ENCODE measurements at places on chromosomes 7 and 10.

GRCh38 chr7:156578978-156579430 lies 61.6 kb upstream of the RNF32 start:
- DNase-seq = no peak

DNA sequence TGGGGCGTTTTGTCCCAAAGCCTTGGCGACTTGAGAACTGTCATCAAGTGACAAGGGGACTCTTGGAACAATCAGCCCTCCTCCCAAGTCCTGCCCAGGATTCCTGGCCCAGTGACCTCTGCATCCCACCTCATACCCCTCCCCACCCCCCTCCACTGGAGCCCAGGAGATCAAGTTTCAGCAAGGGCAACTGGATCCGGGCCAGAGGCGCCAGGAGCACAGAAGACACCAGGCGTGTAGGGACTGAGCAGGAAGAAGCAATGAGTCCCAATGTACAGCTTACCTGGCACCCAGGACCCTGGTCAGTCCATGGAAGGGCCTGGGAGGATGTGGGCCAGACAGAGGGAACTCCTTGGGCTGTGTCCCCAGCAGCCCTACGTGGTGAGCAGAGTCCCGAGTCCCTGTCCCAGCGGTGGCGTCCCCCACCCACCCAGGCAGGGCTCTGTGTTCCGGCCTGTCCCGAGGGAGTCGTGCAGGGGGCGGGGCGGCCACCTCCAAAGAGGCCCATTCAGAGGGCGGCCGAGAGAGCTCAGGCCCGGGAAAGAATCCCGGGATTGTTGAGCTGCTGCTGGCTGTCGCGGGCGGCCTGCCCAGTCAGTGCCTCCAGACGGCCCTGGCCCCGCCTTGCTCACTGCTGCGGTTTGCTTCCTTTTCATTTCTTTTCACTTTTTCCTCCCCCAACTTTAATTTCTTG lies 254.1 kb downstream of the TNS3 start:
- no peak for DNase-seq

DNA sequence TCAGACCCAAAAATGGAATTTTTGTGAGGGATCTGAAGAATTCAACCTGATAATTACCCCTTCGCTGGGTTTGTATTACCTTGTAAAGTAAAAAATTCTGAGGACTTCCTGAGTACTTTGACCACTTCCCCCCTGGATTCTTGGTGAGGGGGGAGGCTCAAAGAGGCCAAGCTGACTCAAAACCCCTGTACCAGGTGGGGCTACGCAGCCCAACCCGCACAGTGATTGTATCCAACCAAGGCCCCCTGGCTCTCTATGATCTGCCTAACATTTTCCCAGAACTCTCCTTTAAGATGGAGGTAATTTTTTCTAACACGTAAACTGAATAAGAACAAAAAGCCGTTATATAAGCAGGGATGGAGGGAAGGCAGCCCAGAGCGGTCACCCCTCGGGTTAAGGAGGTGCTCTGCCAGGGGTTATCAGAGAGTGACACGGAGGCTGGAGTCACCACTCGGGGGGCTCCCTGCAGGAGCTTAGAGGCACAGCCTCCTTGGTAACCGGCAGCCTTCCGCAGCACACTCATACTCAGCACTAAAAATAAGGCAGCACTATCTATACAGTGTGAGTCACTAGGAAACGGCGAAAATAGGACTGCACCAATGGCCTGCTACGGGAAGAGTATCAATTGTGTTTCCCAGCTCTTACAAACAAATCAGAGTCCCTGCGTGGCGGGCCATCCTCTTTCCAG lies 255.4 kb downstream of the ELMO1 start:
- no peak for DNase-seq

- no peak for DNase-seq
Observed at GRCh38 chr7:126806614-126807013, 446.1 kb downstream of the GRM8 start.

DNA sequence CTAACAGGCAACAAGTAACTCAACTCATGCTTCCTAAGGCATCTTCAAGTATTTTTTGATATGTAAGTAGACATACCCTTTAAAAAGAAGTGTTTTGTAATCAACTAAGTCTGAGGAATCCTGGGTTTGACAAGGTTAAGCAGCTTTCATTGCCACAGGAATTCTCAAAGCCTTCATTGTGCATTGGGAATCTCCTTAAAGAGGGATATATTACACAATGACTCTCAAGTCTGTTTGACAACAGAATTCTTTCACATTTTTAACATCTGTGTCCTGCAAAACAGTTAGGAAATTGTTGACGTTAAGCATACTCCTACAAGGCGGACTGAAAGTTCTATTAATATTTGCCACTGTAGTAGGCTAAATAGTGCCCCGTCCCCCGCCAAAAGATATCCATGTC lies 71.4 kb downstream of the SGMS1 start:
- DNase-seq = no peak

GRCh38 chr7:26213807-26214515 lies 12.4 kb downstream of the CBX3 start:
- no peak for DNase-seq

DNA sequence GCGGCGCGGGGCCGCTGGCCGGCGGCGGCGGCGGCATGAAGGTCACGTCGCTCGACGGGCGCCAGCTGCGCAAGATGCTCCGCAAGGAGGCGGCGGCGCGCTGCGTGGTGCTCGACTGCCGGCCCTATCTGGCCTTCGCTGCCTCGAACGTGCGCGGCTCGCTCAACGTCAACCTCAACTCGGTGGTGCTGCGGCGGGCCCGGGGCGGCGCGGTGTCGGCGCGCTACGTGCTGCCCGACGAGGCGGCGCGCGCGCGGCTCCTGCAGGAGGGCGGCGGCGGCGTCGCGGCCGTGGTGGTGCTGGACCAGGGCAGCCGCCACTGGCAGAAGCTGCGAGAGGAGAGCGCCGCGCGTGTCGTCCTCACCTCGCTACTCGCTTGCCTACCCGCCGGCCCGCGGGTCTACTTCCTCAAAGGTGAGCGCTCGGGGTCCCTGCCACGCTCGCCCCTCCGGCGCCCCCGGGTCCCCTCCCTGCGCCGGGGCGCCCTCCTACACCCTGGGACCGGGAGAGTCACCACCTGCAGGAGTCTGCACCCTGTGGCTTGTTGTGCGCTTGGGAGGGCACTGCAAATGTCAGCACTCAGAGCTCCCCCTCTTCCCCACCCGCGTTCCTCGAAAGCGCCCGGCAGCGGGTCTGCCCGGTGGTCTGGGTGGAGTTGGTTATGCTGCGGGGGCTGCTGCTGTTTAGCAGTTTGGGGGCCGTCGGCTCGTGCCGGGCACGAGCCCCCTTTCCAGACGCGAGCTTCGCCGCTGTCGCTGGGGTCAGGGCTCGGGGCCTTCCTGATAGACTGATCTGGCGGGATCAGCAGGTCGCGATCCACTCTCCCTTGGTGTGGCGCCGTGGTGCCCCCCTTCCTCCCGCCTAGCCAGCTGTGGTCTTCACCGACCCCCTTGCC lies 627 bp downstream of the DUSP5 start:
- peak; percentile 23 for DNase-seq

DNA sequence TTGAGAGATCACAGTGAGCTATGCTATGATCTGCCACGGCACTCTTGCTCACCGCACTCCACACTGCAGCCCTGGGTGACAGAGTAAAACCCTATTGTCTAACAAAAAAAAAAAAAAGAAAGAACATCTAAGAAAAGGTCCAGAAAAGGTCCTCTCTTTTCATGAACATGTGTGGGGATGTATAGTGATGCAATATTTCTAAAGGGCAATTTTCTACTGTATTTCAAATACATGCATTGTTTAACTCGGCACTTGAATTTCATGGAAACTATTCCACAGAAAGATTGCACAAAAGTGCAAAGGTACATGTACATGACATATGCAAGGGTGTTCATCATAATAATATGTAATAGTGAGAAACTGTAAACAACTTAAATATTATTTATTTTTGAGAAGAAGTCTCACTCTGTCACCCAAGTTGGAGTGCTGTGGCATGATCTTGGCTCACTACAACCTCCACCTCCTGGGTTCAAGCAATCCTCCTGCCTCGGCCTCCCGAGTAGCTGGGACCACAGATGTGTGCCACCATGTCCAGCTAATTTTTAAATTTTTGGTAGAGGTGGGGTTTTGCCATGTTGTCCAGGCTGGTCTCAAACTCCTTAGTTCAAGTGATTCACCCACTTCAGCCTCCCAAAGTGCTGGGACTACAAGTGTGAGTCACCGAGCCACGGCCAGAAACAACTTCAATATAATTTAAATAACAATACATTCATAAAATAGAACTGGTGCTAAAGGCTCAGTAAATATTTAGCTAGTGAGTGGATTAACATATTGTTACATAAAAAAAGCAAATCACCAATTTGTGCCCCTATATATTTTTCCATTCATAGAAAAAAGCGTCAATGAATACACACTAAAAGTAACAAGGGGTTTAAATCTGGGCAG lies 1.3 kb upstream of the PPRC1 start:
- no peak for DNase-seq

- no peak for DNase-seq
Observed at GRCh38 chr10:31949266-31949665, 20.6 kb upstream of the ARHGAP12 start.

Measured in stimulated activated CD4-positive, alpha-beta T cell treated with anti-CD3 and anti-CD28 coated beads, Interleukin-15, amount 100 ng/mL, for 1 hour (primary cell).